ENCODE measurements at places on chromosomes 3 and 15. TPM values are rescaled to one million over a fixed set of nuclear protein-coding genes. Genes with fewer than 3 reads are reported as not detected.

Gene MYO5C
- total RNA-seq = 0.09 TPM

Gene SGO1
- total RNA-seq = 0.57 TPM

Gene AHSG
- not detected for total RNA-seq

Gene USP8
- 35.3 TPM for total RNA-seq

Gene MYNN
- 23.8 TPM for total RNA-seq

Gene NEK4
- 27.8 TPM for total RNA-seq
